ELR (cell line): ENCODE measurements at places on chromosomes 2 and 18.

DNA sequence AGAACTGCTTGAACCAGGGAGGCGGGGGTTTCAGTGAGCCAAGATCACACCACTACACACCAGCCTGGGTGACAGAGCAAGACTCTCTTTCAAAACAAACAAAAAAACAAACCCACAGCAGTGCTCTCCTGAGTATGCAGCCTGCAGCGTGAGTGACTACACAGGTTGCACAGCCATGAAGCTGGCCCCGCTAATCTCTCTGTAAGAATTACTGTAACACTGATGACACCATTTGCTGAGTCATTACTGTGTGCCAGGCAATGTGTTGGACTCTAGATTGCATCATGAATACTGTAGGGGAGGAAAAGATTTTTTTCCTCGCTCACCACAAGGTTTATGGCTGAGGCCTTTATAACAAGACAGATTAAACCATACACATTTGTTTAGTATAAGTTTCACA is 118.6 kb upstream of the ATP8B1 start:
- peak; percentile 65 for DNase-seq

- no peak for DNase-seq
Observed at GRCh38 chr2:141899740-141900139, 231.1 kb downstream of the LRP1B start.

GRCh38 chr18:46283268-46283667 is 179.1 kb downstream of the HAUS1 start:
- peak; percentile 55 for DNase-seq

- no peak for DNase-seq
Observed at GRCh38 chr2:9105601-9106337, 100.8 kb upstream of the ASAP2 start.

- peak; percentile 2 for DNase-seq
Observed at GRCh38 chr2:106161938-106162820, 31.9 kb downstream of the UXS1 start.

GRCh38 chr2:222743251-222743812 is 71.9 kb downstream of the MOGAT1 start:
- peak; percentile 55 for DNase-seq

DNA sequence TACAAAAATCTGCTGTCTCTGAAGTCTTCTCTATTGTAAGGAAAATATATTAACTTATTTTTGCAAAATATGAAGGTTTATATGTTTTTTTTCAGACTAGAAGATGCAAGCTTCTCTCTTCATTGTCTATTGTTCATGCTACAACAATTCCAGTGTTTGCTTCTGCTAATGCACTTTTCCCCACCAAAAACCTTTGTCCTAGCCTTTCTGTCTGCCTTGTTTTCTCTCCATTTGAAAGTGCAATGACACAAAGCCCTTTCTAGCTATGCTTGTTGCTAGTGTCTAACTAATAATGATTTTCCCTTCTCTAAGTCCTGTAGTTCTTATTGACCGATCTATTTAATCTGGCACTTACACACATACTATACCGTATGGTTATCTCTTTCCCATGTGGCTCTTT is 369.5 kb upstream of the CELF4 start:
- no peak for DNase-seq

DNA sequence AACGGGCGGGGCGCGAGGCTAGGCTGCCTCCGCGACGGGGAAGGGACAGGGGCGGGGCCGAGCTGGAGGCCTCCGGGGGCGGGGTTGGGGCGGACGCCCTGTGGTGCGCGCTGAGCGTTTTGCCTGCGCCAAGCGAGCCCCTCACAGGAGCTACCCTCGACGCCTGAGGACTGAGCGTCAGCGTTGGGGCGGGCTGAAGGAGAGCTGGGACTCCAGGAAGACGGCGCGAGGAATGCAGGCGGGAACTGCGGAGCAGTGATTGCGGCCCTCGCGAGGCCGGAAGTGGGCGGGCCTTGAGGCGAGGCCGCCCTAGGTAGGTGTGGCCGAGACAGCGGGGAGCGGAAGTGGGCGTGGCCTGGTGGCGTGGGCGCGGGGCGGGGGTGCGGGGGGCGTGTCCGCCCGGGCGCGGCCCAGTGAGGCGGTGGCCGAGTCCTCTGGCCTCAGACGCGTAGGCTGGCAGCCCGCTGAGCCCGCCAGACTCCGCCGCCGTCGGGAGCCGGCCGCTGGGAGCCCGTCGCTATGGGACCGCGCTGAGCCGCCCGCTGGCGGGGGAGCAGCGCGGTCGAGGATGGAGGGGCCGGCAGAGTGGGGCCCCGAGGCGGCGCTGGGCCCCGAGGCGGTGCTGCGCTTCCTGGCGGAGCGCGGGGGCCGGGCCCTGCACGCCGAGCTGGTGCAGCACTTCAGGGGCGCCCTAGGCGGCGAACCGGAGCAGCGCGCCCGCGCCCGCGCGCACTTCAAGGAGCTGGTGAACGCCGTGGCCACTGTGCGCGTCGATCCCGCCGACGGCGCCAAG is at the start of the genes SEPTIN10 and SOWAHC:
Gene SEPTIN10 (minus strand): TSS at position 45 of the 793 bp plus-strand sequence. CDS start 139 bp downstream, outside the sequence.
Gene SOWAHC (plus strand): TSS at position 443 of the 793 bp plus-strand sequence. CDS start 126 bp downstream, at position 569.
- peak; percentile 99 for DNase-seq

DNA sequence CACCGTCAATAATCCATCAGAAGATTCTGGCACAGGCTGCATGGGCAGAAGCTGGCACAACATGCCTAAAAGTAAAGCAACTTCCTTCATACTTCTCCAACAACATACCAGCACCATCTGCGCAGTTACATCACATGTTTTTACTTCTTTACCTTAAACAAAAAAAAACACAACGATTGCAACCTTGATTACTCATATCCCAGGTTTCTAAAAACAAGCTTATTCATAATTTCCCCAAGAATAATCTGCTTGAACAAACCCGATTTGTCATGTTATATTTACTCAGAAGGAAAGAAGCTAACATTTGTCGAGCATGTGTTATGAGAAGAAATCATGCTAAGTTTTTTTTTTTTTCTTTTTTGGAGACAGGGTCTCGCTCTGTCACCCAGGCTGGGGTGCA is 54.7 kb downstream of the THADA start:
- DNase-seq = no peak

DNA sequence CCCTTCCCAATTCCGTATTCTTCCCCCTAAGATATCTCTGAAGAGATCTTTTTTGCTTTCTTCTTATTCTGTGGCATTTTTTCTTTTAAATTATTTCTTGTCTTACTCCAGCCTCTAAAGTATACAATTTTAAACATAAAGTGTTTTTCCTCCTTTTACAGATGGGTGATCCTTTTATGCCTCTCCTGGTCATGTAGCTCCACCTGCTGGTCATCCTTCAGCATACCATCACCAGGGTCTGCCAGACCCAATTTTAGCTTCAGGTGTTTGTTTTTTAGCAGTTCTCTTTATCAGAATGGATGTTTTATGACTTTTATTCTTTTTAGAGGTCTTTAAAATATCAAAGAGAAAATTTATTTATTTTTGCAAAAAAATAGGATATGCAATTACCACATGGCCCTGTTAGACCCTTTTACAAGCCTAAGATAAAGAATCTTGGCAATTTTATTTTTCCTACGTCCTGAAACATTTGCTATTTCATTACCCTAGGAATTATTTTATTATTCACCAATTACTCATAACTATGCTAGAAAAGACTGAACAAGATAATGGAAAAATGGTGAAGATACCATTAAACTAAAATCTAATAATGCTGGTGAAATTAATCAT is 55.5 kb downstream of the PIGN start:
- peak; percentile 76 for DNase-seq

DNA sequence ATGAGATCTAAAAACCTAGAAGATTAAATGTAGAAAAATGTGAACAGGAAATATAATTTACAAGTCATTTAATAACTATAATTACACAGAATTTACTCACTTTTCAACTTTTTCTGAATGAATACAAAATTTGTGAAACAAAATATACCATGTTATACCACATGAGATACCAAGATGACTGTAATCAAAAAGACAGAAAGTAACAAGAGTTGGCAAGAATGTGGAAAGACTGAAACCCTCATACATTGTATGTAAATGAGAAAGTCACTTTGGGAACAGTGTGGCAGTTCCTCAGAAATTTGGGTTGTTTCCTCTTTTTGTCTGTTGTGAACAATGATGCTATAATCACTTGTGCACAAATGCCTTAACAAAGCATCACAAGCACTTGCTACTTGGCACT is 145.4 kb upstream of the ZNF804A start:
- DNase-seq = no peak

DNA sequence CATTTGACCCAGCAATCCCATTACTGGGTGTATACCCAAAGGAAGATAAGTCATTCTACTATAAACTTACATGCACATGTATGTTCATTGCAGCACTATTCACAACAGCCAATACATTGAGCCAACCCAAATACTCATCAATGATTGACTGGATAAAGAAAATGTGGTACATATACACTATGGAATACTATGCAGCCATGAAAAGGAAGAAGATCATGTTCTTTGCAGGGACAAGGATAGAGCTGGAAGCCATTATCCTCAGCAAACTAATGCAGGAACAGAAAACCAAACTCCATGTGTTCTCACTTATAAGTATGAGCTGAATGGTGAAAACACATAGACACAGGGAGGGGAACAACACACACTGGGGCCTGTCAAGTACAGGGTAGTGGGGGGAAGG is 226.7 kb upstream of the HNMT start:
- DNase-seq = no peak

DNA sequence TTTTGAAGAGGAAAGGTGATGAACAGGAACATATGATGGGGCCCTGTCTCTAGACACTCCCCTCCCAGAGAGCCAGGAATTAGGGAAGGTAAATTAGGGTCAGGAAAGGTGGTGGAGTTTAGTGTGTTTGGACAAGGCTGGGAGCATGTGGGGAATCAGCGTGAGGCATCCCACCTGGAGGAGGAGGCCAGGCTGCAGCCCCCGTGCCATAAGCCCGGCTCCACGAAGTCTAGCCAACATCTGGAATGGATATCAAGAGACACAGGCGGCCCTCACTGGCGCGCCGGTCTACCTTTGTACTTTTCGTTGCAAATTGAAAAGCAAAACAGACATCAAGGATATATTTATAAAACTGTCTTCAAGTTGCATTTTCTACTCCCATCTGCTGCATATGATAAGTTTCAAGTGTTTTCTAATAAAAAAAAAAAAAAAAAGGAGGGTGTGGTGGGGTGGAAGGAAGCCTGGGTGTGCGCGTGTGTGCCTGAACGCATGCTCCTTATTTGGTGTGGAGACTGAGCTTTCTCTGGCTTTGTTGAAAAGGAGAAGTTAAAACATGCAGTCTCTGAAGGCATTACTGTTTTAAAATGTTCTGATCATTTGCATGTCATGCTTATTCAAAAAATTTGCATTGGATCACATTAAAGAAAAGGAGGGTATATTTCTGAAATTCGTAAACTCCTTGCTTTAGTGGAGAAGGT is 546.7 kb upstream of the ID2 start:
- no peak for DNase-seq

GRCh38 chr2:235433860-235434259 is 60.0 kb upstream of the AGAP1 start:
- peak; percentile 20 for DNase-seq

DNA sequence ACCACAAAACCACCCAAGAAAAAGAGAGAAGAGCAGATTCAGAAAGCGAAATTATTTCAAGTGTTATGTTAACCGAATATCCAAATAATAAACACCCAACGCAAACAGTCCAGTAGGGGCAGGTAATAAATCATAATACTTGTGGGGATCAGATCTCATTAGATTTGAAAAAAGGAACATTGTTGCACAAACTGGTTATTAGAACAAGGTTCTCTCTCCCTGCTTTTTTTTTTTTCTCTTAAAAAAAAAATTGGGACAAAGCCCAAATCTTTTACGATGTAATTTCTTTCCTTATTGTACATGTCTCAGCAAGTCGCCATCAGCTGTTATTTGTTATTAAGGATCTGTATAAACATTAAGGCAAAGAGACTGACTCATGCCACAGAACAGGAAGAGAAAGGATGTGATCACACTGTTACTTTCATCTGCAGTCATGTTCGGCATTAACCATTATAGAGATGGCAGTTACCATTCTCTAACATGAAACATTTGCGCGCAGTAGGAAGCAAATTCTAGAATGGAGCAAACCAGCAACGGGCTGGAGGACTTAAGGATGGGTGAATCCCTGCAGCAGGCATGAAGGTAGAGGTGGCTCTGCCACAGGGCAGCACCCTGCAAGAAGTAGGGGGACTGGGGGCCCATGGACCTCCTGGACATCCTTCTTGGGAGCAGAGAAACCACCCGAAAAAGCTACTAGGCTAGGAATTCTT is 42.0 kb downstream of the EPHA4 start:
- DNase-seq = peak; percentile 78

- DNase-seq = no peak
Observed at GRCh38 chr2:134259571-134259970, 5.7 kb downstream of the MGAT5 start.

DNA sequence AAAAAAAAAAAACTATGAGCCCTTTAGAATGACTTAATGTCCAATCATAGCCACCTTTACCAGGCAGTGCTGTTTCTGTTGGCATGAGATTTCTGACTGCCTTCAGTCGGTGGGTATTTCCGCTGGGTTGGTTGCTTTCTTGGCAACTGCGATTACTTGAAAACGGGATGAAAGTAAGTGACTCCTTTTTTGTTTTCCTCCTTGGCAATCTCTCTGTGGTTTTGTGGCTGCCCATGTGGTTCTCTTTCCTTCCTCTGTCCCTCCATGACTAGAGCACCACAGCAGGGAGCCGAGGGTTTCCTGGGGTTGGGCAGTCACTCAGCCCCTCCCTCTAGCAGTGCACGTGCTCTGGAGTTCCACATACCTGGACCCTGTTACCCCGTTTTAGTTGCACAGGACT is 112.1 kb downstream of the KLHL29 start:
- peak; percentile 25 for DNase-seq

DNA sequence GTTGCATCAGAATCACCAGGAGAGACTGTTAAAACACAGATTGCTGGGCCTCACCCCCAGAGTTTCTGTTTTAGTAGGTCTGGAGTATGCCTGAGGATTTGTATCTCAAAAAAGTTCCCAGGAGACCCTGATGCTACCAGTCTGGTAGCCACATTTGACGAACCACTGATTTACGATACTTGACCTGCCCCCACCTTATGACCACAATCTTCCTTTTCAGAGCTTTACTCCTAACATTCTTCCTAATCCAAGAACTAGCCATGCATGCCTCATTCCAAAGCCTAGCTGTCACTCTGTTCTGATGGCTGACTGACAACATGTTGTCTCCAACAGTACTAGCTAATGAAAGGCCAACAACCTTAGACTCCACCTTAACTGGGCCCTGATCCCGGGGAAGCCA is 191.4 kb downstream of the MBD2 start:
- no peak for DNase-seq
